T-helper 2 cell treated with Interferon-gamma antibody and Interleukin-4, amounts not matched to agents 5 μg/mL and 100 μg/mL, for 36 hours (primary cell): ENCODE measurements at places on chromosomes 3 and 15.

DNA sequence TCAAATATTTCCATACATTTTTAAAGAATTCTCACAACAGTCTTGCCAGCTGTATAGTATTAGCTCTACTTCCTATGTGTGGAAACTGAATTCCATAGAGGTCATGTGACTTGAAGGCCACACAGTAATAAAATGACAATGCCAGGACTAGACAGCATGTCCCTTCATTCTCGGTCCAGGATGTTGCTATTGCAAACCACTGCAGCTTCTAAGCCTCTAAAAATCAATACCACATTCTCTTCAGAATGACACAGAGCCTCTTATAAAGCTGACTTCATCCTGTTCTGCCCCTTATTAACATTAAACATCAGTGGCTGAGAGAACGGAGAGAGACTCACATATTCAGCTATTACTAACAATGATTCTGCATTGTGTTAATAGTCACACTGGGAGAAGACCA, 240.3 kb upstream of the PEX5L start:
- no peak for DNase-seq
- no peaks in the 10 kb centered on the region for H3K36me3 ChIP-seq
- no peak overlapping the region for H3K4me3 ChIP-seq
- H3K4me1 ChIP-seq, result no peaks in the 10 kb centered on the region
- H3K27ac ChIP-seq, result no peak overlapping the region
- H3K27me3 ChIP-seq, result no peaks in the 10 kb centered on the region

DNA sequence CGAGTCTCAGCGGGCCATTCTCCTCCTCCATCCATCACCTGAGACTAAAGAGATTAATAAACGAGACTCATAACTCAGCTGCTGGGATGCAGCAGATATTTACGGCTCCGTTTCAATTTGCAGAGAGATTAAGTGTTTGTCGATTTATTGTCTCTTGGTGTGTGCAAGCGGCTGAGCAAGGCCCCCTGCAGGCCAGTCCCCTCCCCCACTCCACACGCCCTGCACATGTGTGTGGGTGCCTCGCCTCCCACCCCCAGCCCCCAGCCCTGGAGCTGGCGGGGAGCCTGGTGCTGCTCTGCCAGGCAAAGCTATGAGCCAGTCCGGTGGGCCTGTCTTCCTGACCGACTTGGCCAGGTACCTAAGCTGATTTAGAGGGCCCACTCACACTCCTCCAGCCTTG, 63.0 kb downstream of the CYP11A1 start:
- no peaks in the 10 kb centered on the region for H3K4me1 ChIP-seq
- H3K4me3 ChIP-seq, result no peak overlapping the region
- no peaks in the 10 kb centered on the region for H3K36me3 ChIP-seq
- DNase-seq, result no peak

GRCh38 chr3:195075199-195075940, 195.6 kb downstream of the XXYLT1 start:
- no peaks in the 10 kb centered on the region for H3K36me3 ChIP-seq
- no peak for DNase-seq
- H3K4me3 ChIP-seq, result no peak overlapping the region
- peaks cover 2% of the 10 kb centered on the region for H3K27me3 ChIP-seq
- peaks cover 2% of the 10 kb centered on the region for H3K4me1 ChIP-seq
- no peak overlapping the region for H3K27ac ChIP-seq

GRCh38 chr15:79970181-79970580, 815 bp downstream of the BCL2A1 start:
- peaks cover 10% of the 10 kb centered on the region for H3K36me3 ChIP-seq
- DNase-seq, result no peak
- peaks cover 58% of the 10 kb centered on the region for H3K4me1 ChIP-seq
- H3K4me3 ChIP-seq, result peak overlapping the region; percentile 92
- no peaks in the 10 kb centered on the region for H3K27me3 ChIP-seq

DNA sequence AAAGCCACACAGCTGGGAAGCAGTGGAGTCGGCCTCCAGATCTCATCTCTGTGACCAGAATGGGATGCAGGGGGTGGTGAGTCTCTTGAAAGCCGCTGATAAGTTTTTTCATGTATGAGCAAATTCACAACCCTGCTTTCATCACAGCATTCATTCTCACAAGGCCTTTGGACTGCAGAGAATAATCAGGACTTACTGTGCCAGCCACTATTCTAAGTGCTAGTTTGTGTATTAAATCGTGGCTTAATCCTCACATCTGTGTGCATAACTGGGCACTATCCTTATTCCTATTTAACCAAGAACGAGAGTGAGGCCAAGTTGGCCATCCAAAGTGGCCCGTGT, 64.2 kb upstream of the POLG start:
- no peak for DNase-seq
- H3K4me1 ChIP-seq, result peaks cover 15% of the 10 kb centered on the region
- peaks cover 75% of the 10 kb centered on the region for H3K27me3 ChIP-seq
- no peak overlapping the region for H3K27ac ChIP-seq

GRCh38 chr15:92327033-92327432, 66.6 kb upstream of the ST8SIA2 start:
- H3K36me3 ChIP-seq, result no peaks in the 10 kb centered on the region
- no peak overlapping the region for H3K27ac ChIP-seq
- DNase-seq, result no peak
- H3K27me3 ChIP-seq, result no peaks in the 10 kb centered on the region
- H3K4me1 ChIP-seq, result no peaks in the 10 kb centered on the region

DNA sequence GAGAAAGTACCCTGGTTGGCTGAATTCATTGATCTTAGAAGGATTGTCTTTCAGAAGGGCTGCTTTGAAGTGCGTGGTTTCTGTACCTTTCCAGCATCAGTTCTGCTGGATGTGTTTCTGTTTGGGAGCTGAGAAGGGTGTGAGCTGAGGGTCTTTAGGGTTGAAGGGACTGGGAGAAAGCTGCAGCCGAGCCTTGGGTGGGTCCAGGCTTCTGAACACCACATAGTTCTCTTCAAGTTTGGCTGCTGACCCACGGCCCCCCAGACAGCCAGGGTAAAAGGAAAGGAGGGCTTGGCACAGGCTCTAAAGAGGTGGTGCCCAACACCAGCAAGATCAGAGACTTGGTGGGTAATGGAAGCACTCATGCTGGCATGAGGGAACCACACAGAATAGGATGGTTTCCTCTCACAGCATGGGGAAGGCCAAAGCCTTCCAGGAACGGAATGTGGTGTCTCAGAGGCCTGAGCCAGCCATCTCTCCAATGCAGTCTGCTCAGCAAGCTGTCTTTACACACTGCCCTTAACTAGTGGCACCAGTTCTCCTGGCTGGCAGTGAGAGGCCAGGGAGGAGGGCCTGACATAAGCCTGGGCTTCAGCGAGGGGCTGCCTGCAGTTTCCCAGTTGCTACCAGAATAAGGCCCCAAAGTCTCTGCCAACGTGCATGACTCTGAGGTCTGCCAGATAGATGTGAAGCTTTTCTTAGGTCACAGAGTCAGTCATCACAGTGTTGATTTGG, 239.0 kb upstream of the TRIM42 start:
- no peak overlapping the region for H3K4me3 ChIP-seq
- H3K36me3 ChIP-seq, result no peaks in the 10 kb centered on the region
- peaks cover 2% of the 10 kb centered on the region for H3K27me3 ChIP-seq
- H3K27ac ChIP-seq, result no peak overlapping the region

- H3K4me1 ChIP-seq, result peaks cover 62% of the 10 kb centered on the region
- peak overlapping the region; percentile 41 for H3K4me3 ChIP-seq
- H3K27ac ChIP-seq, result peak overlapping the region; percentile 35
- DNase-seq, result no peak
- H3K27me3 ChIP-seq, result no peaks in the 10 kb centered on the region
Measured at GRCh38 chr3:17077606-17078005, 192.9 kb downstream of the PLCL2 start.

DNA sequence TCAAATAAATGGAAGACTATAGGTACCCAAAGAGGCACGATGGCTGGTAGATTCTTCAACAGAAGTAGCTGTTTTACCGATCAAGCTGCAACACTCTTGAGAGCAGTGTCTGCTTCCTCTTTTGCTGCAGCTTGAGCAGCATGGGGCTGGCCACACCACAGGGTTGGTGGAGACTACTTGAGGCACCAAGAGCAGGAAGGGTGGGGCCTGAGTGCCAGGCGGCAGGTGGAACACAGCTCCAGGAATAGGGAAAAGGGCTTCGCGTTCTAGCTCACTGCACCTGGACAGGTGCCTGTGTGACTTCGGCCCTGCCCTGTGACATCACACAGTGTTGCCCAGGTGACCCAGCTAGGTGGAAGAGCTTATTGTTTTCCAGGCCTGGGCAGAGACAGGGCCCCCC, at the start of gene CCDC33:
TSS of gene CCDC33 (plus strand) at position 365 of the 400 bp plus-strand sequence. CDS start 394 bp downstream, outside the sequence.
- H3K4me3 ChIP-seq, result no peak within 1 kb of the TSS
- no peak for DNase-seq
- no peaks in the 10 kb centered on the region for H3K27me3 ChIP-seq
- no peaks in the 10 kb centered on the region for H3K36me3 ChIP-seq

DNA sequence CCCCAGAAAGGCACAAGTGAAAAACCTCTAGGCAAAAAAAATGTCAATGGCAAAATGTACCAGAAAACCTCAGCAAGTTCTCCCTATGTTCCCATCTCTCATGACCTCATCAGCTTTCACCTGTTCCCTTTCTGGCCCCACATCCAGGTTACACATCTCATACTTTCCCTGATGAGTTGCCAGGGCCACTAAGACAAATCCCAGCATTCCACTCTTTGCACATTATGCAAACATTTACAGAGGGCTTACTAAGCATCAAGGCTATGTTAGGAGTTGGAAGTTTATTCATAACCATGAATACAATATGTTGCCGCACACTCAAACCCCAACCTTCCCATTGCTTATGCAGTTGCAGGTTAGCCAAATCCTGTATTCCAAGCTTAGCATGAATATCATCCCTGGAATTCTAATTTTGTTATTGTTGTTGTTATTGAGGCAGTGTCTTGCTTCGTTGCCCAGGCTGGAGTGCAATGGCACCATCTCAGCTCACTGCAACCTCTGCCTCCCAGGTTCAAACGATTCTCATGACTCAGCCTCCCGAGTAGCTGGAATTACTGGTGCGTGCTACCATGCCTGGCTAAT, 129.3 kb upstream of the UBE2E2 start:
- DNase-seq, result no peak
- no peaks in the 10 kb centered on the region for H3K27me3 ChIP-seq
- no peaks in the 10 kb centered on the region for H3K36me3 ChIP-seq
- H3K4me1 ChIP-seq, result no peaks in the 10 kb centered on the region
- H3K4me3 ChIP-seq, result no peak overlapping the region

DNA sequence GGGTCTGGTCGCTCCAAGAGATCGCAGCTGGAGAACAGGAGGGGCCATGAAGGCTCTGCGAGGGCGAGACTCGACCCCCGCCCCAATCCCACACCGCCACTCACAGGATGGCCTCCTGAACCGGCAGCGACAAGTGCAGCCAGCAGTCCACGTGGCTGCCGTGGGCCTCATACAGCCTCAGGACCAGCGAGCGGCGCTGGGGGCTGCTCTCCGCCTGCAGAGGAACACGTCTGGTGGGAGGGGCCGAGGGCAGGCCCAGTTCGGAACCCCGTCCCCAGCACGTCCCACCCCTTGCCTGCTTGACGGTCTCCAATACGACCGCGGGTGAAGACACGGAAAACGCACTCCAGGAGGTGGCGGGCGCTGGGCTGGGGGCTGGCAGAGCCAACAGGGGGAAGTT, 9.2 kb downstream of the NEIL1 start:
- peaks cover 6% of the 10 kb centered on the region for H3K36me3 ChIP-seq
- no peak overlapping the region for H3K4me3 ChIP-seq
- no peak for DNase-seq
- H3K27me3 ChIP-seq, result no peaks in the 10 kb centered on the region
- H3K4me1 ChIP-seq, result no peaks in the 10 kb centered on the region

- H3K4me3 ChIP-seq, result no peak overlapping the region
- DNase-seq, result no peak
- no peak overlapping the region for H3K27ac ChIP-seq
- no peaks in the 10 kb centered on the region for H3K4me1 ChIP-seq
- no peaks in the 10 kb centered on the region for H3K36me3 ChIP-seq
Measured at GRCh38 chr3:166285001-166285400, 447.8 kb upstream of the BCHE start.

GRCh38 chr3:61813636-61814035, 252.3 kb downstream of the PTPRG start:
- no peaks in the 10 kb centered on the region for H3K36me3 ChIP-seq
- no peak overlapping the region for H3K27ac ChIP-seq
- no peaks in the 10 kb centered on the region for H3K4me1 ChIP-seq
- DNase-seq, result no peak
- peaks cover 1% of the 10 kb centered on the region for H3K27me3 ChIP-seq

DNA sequence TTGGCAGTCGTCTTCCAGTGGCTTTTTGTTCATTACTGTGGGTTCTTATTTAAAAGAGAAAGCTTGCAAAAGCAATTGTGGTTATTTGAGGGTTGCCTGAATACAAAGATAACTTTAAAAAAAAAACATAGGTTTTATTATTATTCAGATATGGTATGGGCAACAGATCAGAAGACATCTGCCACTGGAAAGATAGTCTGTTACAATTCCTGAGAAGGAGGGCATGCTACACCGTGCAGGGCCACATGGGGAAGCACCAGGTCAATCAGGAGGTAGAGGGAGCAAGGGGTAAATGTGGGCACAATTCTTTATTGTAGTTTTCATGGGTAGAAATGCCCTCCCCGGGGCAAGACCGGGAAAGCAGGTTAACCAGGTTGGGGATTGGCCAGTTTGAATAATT, 46.5 kb downstream of the BBS4 start:
- DNase-seq, result no peak
- no peak overlapping the region for H3K4me3 ChIP-seq
- H3K36me3 ChIP-seq, result peaks cover 33% of the 10 kb centered on the region
- H3K27me3 ChIP-seq, result no peaks in the 10 kb centered on the region

DNA sequence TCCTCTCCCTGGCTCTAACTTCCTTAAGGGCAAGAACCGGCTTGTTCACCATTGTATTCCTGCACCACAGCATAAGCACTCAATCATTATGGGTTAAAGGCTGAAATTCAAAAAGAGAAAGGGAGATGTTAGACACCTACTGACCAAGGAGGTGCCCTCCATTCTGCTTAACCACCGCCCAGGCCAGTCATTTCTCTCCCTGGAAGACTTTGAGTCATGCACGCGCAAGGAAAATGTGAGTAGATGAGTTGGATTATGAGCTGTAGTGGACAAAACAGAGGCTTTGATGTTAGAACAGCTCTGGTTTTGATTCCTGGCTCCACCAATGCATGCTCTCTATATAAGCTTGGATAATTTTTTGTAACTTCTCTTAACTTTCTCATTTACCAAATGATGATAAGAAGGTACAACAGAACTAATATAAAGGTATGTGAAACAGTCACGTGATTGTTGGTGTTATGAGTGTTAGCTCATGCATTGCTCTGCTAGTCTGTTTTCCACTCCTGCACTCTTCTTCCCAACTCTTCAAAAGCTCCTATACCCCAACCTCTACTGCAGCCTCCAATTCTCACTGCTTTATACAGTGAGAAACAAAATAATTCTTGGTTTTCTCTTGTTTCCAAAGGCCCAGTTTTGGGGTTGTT, 148.4 kb upstream of the ATP11B start:
- H3K36me3 ChIP-seq, result no peaks in the 10 kb centered on the region
- H3K27me3 ChIP-seq, result peaks cover 13% of the 10 kb centered on the region
- peak; percentile 60 for DNase-seq
- no peaks in the 10 kb centered on the region for H3K4me1 ChIP-seq

GRCh38 chr3:36135863-36136262, 244.4 kb upstream of the STAC start:
- H3K27me3 ChIP-seq, result no peaks in the 10 kb centered on the region
- no peak overlapping the region for H3K4me3 ChIP-seq
- H3K36me3 ChIP-seq, result no peaks in the 10 kb centered on the region
- H3K4me1 ChIP-seq, result no peaks in the 10 kb centered on the region
